ENCODE measurements at places on chromosomes 13 and 19.

- no peak for DNase-seq
These were observed 108.0 kb upstream of the DOCK9 start for GRCh38 chr13:99085808-99086266.

DNA sequence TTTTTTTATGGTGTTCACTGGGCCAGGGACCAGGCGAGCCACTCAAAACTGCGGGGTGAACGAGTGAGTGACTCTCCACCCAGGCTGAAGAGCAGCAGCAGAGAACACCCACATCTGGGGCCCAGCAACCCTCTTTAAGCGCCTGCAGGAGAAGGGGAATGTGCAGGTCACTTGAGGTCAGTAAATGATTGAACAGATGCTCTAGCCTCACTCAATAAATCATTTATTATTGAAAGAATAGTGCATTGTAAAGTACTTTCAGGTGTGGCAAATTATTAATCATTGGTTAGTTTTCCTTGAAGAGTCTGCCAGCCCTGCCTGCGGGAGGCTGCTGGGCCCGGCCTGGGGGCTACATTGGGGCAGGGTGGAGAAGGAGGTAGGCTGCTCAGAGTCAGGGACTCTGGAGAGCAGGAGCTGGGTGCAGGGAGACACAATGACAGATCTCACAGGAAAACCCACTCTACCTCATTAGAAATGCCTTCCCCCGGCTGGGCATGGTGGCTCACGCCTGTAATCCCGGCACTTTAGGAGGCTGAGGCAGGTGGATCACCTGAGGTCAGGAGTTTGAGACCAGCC is 42.5 kb downstream of the ABCC4 start:
- DNase-seq = no peak

DNA sequence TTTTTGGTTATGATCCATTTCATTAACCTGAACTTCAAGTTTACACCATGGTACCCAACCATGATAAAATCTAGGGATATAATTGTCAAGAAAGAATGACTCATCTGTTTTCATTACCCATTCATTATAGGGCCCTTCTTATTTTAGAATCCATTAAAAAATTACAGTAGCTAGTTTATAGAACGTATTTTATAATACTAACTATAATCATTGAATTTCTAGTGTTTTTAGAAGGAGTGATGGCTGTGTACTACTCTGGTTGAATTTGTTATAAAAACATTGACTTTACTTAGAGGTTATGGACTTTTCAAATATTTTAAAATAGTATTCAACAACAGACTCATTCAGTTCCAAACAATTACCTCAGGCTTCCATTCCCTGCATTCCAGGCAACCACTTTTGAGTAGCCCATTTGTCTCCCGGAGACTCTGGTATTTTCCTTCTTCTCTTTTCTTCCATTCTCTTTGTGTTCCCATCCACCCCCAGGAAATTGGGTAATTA is 71.9 kb upstream of the KLF12 start:
- no peak for DNase-seq

DNA sequence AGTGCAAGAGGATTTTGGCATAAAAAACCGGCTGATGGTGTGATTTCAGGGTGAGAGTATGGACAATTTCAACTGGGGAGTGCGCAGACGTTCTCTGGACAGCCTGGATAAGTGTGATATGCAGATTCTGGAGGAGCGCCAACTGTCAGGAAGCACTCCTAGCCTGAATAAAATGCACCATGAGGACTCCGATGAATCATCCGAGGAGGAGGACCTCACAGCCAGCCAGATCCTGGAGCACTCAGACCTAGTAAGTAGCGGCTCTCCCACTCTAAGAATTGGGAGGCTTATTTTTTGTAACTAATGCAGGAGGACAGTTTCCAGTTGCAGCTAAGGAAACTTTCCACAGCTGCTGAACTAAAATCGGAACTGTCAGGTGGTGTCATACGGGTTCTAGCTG is 53.6 kb downstream of the ZAR1L start:
- no peak for DNase-seq

Data from activated naive CD4-positive, alpha-beta T cell treated with Interleukin-2 at 50 U/mL for 16 hours (primary cell).